H1 (cell line): ENCODE measurements at places on chromosomes 3 and 15. TPM values are rescaled to one million over a fixed set of nuclear protein-coding genes. Genes with fewer than 3 reads are reported as not detected.

RLBP1 gene
- total RNA-seq: not detected in 2 replicates

ZNF620 gene
- 20.2 and 21.4 TPM in 2 replicates for total RNA-seq

SAMMSON gene
- not detected in 2 replicates for total RNA-seq

SMCO1 gene
- total RNA-seq: not detected in 2 replicates

RTP3 gene
- 0.33 TPM in 1 of 2 replicates, not detected in the other for total RNA-seq

SLC22A14 gene
- not detected in 2 replicates for total RNA-seq

ERICH6 gene
- total RNA-seq: not detected in 2 replicates

B3GNT5 gene
- 8.0 and 9.7 TPM in 2 replicates for total RNA-seq

ELL3 gene
- total RNA-seq: 9.2 and 11.0 TPM in 2 replicates

C3orf20 gene
- total RNA-seq: not detected in 2 replicates

IL1RAP gene
- total RNA-seq: 2.7 and 3.9 TPM in 2 replicates

LCTL gene
- total RNA-seq: 6.2 and 6.4 TPM in 2 replicates

RPP14 gene
- 19.8 and 23.4 TPM in 2 replicates for total RNA-seq
